ENCODE measurements at places on chromosomes 4 and X.

GRCh38 chr4:42360256-42360669 is 37.0 kb upstream of the SHISA3 start:
- no peak for DNase-seq

GRCh38 chr4:23366557-23366906 is 523.3 kb downstream of the PPARGC1A start:
- no peak for DNase-seq

DNA sequence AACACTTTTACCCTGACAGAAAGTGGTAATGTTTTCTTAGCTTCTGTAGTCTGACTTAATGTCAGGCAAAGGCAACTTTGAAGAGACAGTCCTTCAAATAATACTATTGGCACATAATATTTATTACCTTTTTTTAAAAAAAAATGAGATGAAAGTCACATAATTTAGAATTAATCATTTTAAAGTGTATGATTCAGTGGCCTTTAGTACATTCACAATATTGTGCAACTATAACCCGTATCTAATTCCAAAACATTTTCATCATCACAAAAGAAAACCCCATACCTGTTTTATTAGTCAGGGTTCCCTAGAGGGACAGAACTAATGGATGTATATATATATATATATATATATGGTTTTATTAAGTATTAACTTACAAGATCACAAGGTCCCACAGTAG is 94.8 kb upstream of the TEX13A start:
- peak; percentile 56 for DNase-seq

- peak; percentile 27 for DNase-seq
Observed at GRCh38 chr4:181647396-181648147, 595.6 kb upstream of the TENM3 start.

- peak; percentile 35 for DNase-seq
Observed at GRCh38 chr4:138609943-138610350, 367.8 kb upstream of the SLC7A11 start.

DNA sequence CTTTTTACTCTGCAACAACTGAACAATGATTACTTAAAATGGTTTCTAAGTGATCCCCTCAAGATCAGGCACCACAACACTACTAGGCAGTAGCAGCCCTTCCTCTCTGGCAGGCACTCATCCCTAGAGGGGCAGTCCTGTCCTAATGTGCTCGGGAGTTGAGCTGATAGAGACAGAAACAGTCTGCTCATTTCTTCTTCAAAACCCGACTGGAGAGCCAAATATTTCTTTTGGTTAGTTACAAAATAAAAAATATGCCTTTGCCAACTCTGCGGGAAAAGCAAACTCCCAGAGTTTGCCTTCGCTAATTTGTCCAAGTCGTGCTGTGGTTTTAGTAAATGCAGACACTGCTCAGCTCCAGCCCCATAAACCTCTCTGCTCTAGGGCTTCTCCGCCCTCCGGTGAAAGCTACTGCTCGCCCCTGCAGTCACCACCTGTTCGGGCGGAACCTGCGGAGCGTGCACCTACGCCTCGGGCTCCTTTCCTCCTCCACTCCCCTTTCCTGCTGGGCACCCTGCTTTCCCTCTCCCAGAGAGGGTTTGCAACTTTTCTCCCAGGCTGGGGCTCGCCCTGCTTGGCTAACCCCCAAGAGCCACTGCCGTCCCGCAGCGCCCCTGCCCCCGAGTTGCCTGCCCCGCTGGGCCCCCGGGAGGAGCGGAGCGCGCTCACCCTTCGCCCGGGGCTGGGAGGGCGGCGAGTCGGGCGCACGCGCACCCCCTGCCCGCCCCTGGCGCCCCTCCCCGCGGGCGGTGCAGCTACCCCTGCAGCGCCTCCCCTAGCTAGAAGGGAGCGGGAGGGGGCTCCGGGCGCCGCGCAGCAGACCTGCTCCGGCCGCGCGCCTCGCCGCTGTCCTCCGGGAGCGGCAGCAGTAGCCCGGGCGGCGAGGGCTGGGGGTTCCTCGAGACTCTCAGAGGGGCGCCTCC is at the start of gene NPNT:
Gene NPNT, plus strand, starts transcription at position 812 of the 923 bp plus-strand sequence. CDS start 182 bp downstream, outside the sequence.
- DNase-seq: no peak

DNA sequence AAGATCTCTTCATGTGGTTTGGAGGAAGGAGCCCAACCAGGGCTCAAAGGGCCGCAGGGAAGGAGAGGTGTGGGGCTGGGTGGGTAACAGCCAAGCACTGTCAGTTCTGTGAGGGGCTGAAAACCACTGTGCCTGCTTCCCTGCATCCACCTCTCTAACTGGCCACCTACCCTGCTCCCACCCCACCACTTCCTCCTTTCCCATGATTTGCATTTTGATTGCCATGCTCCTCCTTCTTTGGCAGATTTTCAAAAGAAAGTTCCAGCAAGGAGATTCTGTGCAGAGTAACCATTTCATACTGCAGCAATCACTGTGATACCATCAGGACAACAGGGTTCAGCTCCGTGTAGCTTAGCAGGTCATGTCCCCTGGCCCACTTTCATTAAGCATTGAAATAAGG is 1.8 kb downstream of the ZNF674 start:
- DNase-seq: no peak

DNA sequence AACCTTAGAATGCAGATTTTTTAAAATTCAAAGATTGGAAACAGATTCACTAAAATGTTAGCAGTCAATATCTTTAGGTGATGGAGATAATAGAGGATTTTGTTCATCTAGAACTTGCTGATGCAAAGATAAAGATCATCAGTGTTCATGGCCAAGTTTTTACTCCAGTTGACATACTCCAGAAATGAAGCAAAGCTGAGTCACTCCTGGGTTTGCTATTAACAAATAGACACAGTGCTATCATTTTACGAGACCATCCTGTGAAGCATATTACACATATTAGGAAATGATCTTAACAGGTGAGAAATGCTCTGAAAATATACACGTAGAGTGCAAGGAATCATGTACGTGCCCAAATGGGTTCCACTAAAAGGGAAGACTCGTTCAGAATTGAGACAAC is 170.6 kb upstream of the FAM9B start:
- DNase-seq: peak; percentile 56

DNA sequence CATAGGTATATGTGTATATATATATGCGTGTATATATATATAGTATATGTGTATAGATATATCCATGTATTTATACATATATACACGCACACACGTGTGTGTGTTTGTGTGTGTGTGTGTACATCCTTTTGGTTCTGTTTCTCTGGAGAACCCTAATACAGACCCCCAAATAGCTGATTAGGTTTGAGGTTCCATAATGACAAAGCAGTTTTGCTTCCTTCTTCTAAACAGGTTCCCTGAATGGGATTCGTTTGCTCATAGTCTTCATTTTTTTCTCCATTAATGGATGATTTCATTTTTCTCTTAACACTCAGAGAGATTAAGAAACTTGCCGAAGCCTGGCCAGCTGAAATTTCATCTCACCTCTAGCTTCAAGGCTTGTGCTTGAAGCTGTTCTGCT is 234.0 kb upstream of the BCOR start:
- DNase-seq: no peak

DNA sequence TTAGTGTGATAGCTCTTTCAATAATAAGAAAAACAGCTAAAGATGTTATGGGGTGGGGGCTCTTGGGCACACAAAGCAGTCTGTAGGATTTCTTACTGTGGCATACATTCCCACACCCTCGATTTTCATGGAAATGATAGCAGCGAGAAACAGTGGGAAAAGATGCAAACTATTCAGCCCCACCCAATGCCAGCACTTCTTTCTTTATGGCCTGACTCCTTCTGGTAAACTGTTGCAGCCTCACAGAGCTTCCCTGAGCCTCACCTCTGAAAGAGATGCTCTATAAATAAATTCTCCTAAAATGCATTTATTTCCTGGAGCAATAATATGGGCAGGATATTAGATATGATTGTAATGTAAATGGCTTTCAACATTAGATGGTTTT is 910 bp downstream of the ANK2 start:
- DNase-seq: no peak

DNA sequence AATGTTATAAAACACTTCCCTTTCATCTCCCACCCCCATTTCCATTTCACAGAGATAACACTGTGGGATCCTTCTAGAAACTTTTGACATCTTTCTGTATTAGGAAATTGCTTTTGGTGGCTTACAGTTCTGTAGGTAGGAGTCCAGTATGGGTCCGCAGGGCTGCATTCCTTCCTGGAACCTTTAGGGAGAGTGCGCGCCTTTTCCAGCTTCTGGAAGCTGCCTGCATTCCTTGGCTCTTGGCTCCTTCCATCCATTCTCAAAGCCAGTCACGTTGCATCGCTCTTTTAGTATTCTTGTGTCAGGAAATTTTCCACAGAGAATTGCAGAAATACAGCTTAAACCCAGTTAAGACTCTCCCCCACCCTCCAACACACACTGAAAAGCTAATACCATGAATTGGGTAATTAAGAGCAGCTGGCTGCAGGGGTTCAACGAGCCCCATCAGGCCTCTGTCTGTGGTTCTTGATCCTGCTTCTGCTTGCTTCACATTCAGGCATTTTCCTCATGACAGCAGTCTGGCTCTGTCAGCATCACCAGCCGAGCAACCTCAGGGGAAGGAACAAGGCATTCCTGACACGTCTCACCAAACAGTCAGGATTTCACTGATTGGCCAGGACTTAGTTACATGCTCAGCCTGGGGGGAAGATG is 48.8 kb downstream of the SEPTIN11 start:
- peak; percentile 73 for DNase-seq

GRCh38 chr4:184329659-184330400 is 112.2 kb upstream of the ENPP6 start:
- no peak for DNase-seq

- no peak for DNase-seq
Observed at GRCh38 chr4:164779080-164779479, 25.1 kb downstream of the SMIM31 start.

DNA sequence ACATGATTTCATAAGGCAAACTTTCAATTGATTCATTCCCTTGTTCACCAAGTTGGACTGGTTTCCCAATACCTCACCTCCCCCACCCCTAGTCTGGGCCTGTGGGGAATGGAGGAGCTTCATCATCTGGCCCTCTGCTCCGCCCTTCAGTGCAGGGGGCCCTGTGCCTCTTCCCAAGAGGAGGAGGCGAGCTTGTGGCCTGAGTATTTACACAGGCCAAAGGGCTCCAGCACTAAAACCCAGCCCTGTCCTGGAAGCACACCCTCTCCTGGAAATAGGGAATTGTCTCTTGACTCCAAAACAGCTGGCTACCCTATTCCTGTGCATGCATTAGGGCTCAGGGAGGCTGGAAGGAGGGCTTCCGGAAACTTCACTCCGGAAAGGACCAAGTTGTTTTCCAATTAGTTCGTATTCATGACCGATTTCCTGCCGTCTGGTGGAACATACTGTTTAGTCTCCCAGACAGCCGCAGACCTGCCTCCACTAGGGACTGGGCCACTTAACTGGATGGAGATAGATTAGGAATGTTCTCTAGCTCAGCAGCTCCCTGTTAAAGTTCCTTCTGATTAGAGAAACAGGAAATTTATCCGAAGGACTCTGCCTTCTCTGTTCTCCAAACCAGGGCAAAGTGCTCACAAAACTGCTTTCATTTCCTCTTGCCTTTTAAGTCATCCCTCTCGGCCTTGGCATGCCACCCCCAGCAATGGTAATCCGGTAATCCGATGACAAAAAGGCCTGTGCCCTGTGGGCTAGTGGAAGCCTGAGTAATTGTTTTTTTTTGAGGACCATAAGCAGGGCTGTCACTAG is 5.8 kb downstream of the SRPX2 start:
- DNase-seq: peak; percentile 97

GRCh38 chrX:153444333-153445011 is 1.4 kb downstream of the TREX2 start:
- no peak for DNase-seq
